ENCODE measurements at places on chromosomes 16 and 17. TPM values are rescaled to one million over a fixed set of nuclear protein-coding genes. Genes with fewer than 3 reads are reported as not detected.

DNA sequence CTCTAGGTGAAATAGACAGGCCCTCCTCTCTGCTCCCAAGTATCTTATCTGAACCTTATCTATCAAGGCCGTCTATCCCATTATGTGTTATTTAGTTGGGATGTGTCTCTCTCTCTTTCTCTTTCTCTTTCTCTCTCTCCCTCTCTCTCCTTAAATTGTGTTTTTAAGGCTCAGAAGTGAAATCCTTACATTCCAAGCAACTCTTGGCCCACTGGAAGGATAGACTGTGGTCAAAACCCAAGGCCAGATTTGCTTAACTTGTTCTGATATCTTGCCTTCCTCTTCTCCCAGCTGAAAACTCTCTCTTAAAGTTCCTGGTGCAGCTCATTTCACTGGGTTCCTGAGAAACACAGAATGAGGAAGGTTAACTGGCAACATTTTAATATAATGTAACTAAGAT is 14.7 kb downstream of the CDRT4 start:
- DNase-seq, result no peak
- H3K27ac ChIP-seq, result peak overlapping the region; percentile 16
- peaks cover 10% of the 10 kb centered on the region for H3K4me1 ChIP-seq
- H3K4me3 ChIP-seq, result no peak overlapping the region

DNA sequence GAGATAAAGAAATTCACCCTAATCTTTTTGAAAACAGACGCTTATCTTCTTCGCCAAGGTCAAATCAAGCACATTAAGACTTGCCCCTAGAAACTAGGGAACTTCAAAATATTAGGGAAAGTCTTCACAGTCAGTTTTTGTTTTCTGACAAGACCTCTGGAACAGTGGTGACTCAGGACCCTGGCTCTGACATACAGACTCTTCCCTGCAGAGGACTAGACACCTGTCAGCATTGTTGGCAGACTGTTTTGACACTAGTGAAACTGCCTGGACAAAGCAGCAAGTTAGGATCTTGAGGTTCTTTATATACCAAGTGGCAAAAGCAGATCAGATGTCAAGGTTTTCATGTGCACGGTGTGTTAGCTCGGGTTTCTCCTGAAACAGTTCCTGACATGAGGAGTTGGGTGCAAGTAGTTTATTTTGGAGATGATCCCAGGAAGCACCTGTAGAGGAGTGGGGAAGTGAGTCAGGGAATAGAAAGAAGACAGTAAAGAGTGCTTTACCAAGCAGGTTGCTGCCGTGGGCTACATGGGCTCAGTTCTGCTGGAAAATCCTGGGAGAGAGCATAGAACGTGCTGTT is 182.0 kb upstream of the IRX5 start:
- no peaks in the 10 kb centered on the region for H3K36me3 ChIP-seq
- DNase-seq, result no peak
- no peak overlapping the region for H3K4me3 ChIP-seq
- no peaks in the 10 kb centered on the region for H3K27me3 ChIP-seq
- H3K4me1 ChIP-seq, result no peaks in the 10 kb centered on the region

DNA sequence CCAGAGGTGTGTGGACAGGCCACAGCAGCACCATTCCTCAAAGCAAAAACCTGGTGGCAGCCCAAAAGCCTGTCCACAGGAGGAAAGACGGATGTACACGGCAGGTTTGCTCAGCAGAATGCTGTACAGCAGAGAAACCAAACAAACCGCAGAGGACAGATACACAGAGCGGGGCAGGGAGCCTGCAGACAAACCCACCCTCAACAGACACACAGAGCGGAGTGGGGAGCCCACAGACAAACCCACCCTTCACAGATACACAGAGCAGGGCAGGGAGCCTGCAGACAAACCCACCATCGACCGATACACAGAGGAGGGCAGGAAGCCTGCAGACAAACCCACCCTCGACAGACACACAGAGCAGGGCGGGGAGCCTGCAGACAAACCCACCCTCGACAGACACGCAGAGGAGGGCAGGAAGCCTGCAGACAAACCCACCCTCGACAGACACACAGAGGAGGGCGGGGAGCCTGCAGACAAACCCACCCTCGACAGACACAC is 53.0 kb upstream of the METRNL start:
- no peaks in the 10 kb centered on the region for H3K27me3 ChIP-seq
- DNase-seq, result no peak
- H3K27ac ChIP-seq, result no peak overlapping the region
- H3K36me3 ChIP-seq, result no peaks in the 10 kb centered on the region

DNA sequence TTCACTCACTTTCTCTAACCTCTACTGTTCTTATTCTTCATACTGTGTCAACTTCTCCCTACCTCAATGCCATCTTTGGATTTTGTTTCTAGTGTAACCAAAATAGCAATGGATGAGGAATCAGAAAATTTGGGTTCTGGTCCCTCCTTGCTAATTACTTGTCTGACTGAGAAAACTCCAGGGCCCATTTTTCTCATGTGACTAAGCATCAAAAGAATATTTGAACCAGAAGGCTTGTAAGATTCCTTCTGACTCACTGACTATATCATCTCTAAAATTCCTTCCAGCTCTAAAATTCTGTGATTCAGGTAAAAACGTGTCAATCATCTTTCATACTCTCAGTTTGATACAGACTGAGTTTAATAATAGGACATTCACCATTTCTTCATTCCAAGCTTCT is 57.9 kb downstream of the BRIP1 start:
- H3K36me3 ChIP-seq, result no peaks in the 10 kb centered on the region
- no peak overlapping the region for H3K4me3 ChIP-seq
- no peak for DNase-seq
- H3K4me1 ChIP-seq, result no peaks in the 10 kb centered on the region

DNA sequence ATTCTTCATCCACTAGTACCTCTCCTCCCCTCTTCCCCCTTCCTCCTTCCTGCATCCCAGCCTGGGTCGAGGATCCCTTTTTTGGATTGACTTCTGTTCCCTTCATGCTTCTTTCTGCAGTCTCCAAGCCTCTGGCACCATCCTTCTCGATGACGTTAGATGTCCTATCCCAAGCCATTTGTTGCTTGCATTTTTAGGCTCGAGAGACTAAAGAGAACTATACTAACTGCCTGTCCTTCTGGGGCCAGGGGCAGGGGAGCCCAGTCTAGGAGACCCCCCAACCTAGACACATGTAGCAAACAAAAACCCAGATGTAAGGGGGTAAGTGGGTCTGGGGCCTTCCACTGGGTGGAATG is 23.9 kb downstream of the UNK start:
- no peaks in the 10 kb centered on the region for H3K27me3 ChIP-seq
- H3K4me1 ChIP-seq, result peaks cover 34% of the 10 kb centered on the region
- no peak overlapping the region for H3K4me3 ChIP-seq
- DNase-seq, result no peak
- H3K36me3 ChIP-seq, result no peaks in the 10 kb centered on the region

Gene PLLP
- 38.5 TPM for total RNA-seq
